ENCODE measurements at places on chromosomes 2 and 18. TPM values are rescaled to one million over a fixed set of nuclear protein-coding genes. Genes with fewer than 3 reads are reported as not detected.

The GNAL gene
- not detected for total RNA-seq

The IMPACT gene
- 7.4 TPM for total RNA-seq

The DSC2 gene
- total RNA-seq, result 11.8 TPM

The C18orf54 gene
- total RNA-seq, result 8.7 TPM

The IL1B gene
- not detected for total RNA-seq

The CDH2 gene
- total RNA-seq, result 0.09 TPM

The FOXD4L1 gene
- 0.20 TPM for total RNA-seq

The CFC1 gene
- not detected for total RNA-seq

The SLC14A1 gene
- 0.20 TPM for total RNA-seq

The CD8B2 gene
- total RNA-seq, result not detected

The AMER3 gene
- total RNA-seq, result not detected

The FSHR gene
- total RNA-seq, result not detected

The CHRNA1 gene
- not detected for total RNA-seq

The LIMS2 gene
- total RNA-seq, result 0.22 TPM

The ALPG gene
- not detected for total RNA-seq

The CIB4 gene
- total RNA-seq, result not detected

The SERPINB3 gene
- not detected for total RNA-seq

The FAM110C gene
- not detected for total RNA-seq
